Osteocyte (in vitro differentiated cells): ENCODE measurements at places on chromosomes 2 and 18. TPM values are rescaled to one million over a fixed set of nuclear protein-coding genes. Genes with fewer than 3 reads are reported as not detected.
A peak's percentile ranks its signal among the peaks of the same experiment; 100 is the strongest.

The PLEK gene
- 0.19 TPM in 1 of 2 replicates, not detected in the other for total RNA-seq

- no peak for DNase-seq
- H3K36me3 ChIP-seq, result no peaks in the 10 kb centered on the region
- H3K27ac ChIP-seq, result no peak overlapping the region
- peaks cover 36% of the 10 kb centered on the region for H3K27me3 ChIP-seq
Observed at GRCh38 chr2:230268606-230269243, 43.2 kb downstream of the SP140 start.

- peak; percentile 70 for DNase-seq
- H3K4me3 ChIP-seq, result no peak overlapping the region
- peaks cover 35% of the 10 kb centered on the region for H3K4me1 ChIP-seq
- peaks cover 17% of the 10 kb centered on the region for H3K36me3 ChIP-seq
Observed at GRCh38 chr18:35467624-35468016, 30.1 kb downstream of the INO80C start.

- H3K27ac ChIP-seq, result no peak overlapping the region
- no peaks in the 10 kb centered on the region for H3K36me3 ChIP-seq
- H3K4me1 ChIP-seq, result peaks cover 29% of the 10 kb centered on the region
Observed at GRCh38 chr2:209523041-209523740, 99.3 kb downstream of the MAP2 start.

DNA sequence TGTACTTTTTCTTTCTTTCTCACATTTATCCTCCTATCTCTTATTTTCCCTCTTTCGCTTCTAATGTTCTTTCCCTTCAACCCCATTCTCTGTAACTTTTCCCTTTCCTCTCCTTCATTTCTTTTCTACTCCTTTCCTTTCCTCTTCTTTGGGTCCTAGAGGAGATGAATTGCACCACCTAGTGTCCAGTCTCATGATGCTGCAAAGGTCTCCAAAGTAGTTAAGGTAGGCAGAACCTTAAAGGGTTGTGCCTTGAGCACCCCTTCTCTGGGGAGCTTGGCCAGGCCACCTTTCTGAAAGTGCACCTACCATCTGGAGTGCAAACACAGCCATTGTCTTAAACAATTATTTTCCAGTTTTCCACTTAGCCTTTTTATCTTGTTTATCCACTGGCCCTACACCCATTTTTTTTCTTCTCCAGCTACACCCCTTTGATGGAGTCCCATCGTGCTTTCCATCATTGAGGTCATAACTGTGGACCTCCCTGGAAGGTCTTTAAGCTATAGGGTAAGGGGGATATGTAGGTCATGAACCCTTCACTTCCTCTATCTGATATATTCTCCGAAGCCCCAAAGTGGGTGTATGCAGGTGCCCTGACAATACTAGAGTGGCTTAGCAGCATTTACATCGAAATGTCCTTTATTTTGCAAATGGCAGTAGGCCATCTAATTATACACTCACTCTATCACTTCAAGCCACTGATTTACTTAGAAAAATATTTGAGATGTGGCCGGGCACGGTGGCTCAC, 155.9 kb downstream of the ESCO1 start:
- no peaks in the 10 kb centered on the region for H3K36me3 ChIP-seq
- no peaks in the 10 kb centered on the region for H3K4me1 ChIP-seq
- no peak for DNase-seq
- H3K4me3 ChIP-seq, result no peak overlapping the region

The DSG3 gene
- not detected in 2 replicates for total RNA-seq

GRCh38 chr2:143029141-143029540, 100.1 kb upstream of the ARHGAP15 start:
- peaks cover 29% of the 10 kb centered on the region for H3K27me3 ChIP-seq
- no peak overlapping the region for H3K4me3 ChIP-seq
- no peak for DNase-seq
- no peaks in the 10 kb centered on the region for H3K36me3 ChIP-seq
- H3K4me1 ChIP-seq, result peaks cover 4% of the 10 kb centered on the region
- H3K27ac ChIP-seq, result no peak overlapping the region

GRCh38 chr2:176261136-176261535, 8.1 kb upstream of the MTX2 start:
- H3K36me3 ChIP-seq, result no peaks in the 10 kb centered on the region
- H3K27ac ChIP-seq, result no peak overlapping the region
- H3K4me1 ChIP-seq, result no peaks in the 10 kb centered on the region
- DNase-seq, result no peak
- H3K4me3 ChIP-seq, result no peak overlapping the region
- H3K27me3 ChIP-seq, result peaks cover 39% of the 10 kb centered on the region

- no peaks in the 10 kb centered on the region for H3K27me3 ChIP-seq
- DNase-seq, result no peak
- H3K36me3 ChIP-seq, result no peaks in the 10 kb centered on the region
- H3K4me1 ChIP-seq, result peaks cover 35% of the 10 kb centered on the region
- no peak overlapping the region for H3K27ac ChIP-seq
Observed at GRCh38 chr2:158996378-158996993, 28.0 kb downstream of the TANC1 start.

The POTEI gene
- 0.05 TPM in 1 of 2 replicates, not detected in the other for total RNA-seq

The MROH2A gene
- not detected in 2 replicates for total RNA-seq

The CEBPZOS gene
- not detected in 2 replicates for total RNA-seq

DNA sequence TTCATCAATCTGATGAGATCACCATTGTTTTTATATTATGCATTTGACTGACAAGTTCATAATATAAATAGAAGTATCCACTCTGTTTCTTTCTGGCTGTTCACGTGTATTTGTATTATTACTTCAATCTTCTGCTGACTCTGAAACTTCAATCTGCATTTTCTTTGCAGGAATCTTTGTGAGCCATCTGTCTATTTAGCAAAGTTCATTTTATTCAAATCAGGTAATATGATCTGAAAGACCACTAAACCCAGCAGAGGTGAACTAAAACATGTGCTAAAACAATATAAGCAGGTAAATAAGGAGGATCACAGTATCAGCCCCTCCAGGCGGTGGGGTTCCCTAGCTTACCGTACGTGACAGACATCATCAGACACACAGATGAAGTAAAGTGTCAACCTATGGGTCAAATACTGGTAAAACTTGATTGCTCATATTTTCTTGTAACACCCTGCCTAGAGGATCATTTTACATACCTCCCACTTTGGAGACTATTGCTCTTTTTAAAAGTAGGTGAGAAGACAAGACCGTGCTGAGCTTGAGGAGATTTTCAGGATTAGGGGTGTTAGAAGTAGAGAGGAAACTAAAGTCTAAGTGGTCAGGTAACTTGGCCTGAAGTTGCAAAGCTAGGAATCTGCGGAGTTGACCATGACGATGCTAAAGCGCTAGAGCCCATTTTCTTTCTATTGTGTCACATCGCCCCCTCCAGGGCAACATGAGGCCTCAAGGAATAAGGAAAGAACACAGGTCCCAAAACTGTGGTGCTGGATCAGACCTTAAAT, 9.0 kb downstream of the DTNB start:
- no peak for DNase-seq
- H3K27me3 ChIP-seq, result peaks cover 3% of the 10 kb centered on the region
- H3K4me3 ChIP-seq, result no peak overlapping the region
- no peak overlapping the region for H3K27ac ChIP-seq
- no peaks in the 10 kb centered on the region for H3K36me3 ChIP-seq

DNA sequence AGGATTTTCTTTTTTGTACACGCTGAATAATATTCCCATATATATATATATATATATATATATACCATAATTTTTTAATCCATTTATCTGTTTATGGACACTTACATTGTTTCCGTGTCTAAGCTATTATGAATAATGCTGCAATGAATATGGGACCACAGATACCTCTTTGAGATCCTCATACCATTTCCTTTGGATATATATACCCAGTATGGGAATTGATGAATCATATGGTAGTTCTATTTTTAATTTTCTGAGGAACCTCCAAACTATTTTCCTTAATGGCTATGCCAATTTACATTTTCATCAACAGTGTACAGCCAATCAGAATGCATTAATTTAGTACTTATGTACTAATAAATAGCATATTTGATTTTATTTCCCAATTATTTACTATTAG, 53.1 kb downstream of the MERTK start:
- DNase-seq, result no peak
- H3K4me1 ChIP-seq, result no peaks in the 10 kb centered on the region
- H3K27me3 ChIP-seq, result peaks cover 25% of the 10 kb centered on the region

- DNase-seq, result no peak
- peaks cover 2% of the 10 kb centered on the region for H3K27me3 ChIP-seq
- no peak overlapping the region for H3K27ac ChIP-seq
- H3K36me3 ChIP-seq, result no peaks in the 10 kb centered on the region
Observed at GRCh38 chr2:66897181-66897580, 462.3 kb downstream of the MEIS1 start.

DNA sequence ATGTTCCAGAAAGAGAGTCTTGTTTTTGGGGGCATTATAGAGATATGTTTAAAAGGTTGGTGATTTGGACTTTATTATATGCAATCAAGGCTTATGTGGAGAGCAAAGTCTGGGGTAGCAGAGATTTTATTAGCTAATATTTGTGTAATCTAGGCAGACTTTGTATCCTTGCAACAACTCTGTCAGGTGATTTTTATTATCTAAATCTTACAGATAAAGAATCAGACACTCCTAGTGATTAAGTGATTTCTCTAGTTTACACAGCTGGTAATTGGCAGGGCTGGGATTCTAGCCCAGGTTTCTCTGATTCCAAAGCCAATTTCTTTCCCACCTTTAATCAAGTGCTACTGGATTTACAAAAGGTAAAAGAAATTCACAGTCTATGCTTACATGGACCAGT, 33.3 kb upstream of the NCK2 start:
- no peak overlapping the region for H3K4me3 ChIP-seq
- H3K27ac ChIP-seq, result no peak overlapping the region
- DNase-seq, result no peak
- H3K36me3 ChIP-seq, result no peaks in the 10 kb centered on the region

GRCh38 chr2:174066871-174067270, 101.7 kb upstream of the SP3 start:
- no peak for DNase-seq
- no peak overlapping the region for H3K4me3 ChIP-seq
- H3K4me1 ChIP-seq, result no peaks in the 10 kb centered on the region
- no peaks in the 10 kb centered on the region for H3K27me3 ChIP-seq
- no peak overlapping the region for H3K27ac ChIP-seq

The HOXD4 gene
- not detected in 2 replicates for total RNA-seq

The ANKRD30BL gene
- not detected in 2 replicates for total RNA-seq

The LRATD1 gene
- total RNA-seq, result not detected in 2 replicates

- peak overlapping the region; percentile 69 for H3K27ac ChIP-seq
- H3K27me3 ChIP-seq, result no peaks in the 10 kb centered on the region
- H3K36me3 ChIP-seq, result peaks cover 9% of the 10 kb centered on the region
- peak overlapping the region; percentile 76 for H3K4me3 ChIP-seq
Observed at GRCh38 chr18:79680891-79681339, 1.3 kb downstream of the CTDP1 start.

DNA sequence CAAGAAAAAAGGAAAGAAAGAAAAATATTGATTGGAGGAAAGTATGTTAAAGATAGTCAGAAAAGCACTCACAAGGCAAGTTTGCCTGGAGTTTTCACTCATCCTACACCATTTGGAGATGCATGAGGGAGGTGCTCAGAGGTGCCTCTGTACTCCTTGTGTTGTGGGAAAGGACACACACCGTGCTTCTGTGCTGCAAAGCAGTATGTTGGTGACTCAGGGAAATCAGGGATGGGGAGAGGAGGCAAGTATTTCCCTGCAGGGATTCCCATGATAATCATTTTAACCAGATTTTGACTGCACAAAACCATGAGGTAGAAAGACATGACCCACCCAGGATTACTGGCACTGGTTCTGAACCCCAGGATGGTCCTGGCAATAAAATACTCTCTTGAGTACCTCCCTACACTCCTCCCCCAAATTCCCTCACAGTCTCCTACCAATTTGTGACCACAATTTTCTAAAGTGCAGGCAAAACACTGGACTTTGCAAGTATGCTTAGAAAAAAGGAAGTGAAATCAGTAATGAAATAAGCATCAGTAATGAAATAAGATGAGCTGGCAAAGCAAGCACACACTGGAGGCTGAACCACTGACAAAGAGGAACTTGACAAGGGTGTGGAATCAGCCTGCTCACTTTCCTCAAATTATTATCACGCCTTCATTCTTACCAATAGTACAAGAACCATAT, 155.5 kb upstream of the ACVR2A start:
- no peaks in the 10 kb centered on the region for H3K4me1 ChIP-seq
- no peaks in the 10 kb centered on the region for H3K27me3 ChIP-seq
- DNase-seq, result no peak
- H3K4me3 ChIP-seq, result no peak overlapping the region

DNA sequence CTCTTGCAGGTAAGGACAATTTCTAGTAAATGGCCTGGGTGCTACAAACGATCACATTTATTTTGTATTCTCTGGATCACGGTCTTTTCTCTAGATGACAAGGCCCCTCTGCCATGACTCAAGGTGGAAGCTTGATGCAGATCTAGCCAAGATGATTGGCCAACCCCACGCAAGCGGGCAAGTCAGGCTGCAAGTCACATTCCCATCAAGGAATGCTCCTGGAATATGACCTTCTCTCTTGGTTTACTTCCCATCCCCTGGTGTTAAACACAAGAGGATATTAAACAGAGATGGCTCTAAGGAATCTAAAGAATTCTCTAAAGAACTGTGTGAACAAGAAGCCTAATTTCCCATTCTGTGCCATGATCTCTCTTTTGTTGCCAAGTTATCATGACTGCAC, 97.3 kb upstream of the SERPINE2 start:
- H3K27me3 ChIP-seq, result no peaks in the 10 kb centered on the region
- no peak overlapping the region for H3K27ac ChIP-seq
- no peak overlapping the region for H3K4me3 ChIP-seq
- H3K4me1 ChIP-seq, result peaks cover 8% of the 10 kb centered on the region

DNA sequence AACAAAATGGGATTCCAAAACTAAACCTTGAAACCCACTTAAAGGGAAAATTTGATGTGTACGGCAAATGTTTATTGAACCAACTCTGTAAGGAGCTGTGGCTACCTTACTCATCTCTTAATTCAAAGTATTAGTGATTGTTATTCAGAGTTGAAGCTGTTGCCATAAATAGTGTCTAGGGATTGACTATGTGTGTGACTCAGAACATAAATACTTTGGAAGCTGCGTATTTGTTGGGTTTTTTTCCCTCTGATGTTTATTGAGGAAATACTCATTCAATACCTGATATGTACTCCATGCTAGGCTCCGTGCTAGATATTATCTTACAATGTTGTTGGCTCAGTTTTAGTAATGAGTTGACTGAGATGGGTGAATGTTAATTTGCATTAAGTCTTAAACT, 90.4 kb downstream of the PTRHD1 start:
- no peak overlapping the region for H3K4me3 ChIP-seq
- H3K27ac ChIP-seq, result peak overlapping the region; percentile 59
- peaks cover 11% of the 10 kb centered on the region for H3K4me1 ChIP-seq
- H3K36me3 ChIP-seq, result peaks cover 30% of the 10 kb centered on the region

The ANO7 gene
- 1.3 TPM in 2 replicates for total RNA-seq

The NEUROD1 gene
- total RNA-seq, result not detected in 2 replicates

The RTP5 gene
- total RNA-seq, result not detected in 2 replicates

The GPR45 gene
- total RNA-seq, result not detected in 2 replicates
